ENCODE measurements at places on chromosomes 2 and 18. TPM values are rescaled to one million over a fixed set of nuclear protein-coding genes. Genes with fewer than 3 reads are reported as not detected.

Gene CD207
- total RNA-seq = not detected

Gene RAB31
- 50.5 TPM for total RNA-seq

Gene ZNF385B
- not detected for total RNA-seq

Gene CNGA3
- total RNA-seq = not detected

Gene HTRA2
- total RNA-seq = 43.6 TPM

Measured in uterine smooth muscle cell (primary cell).